ENCODE measurements at places on chromosomes 11 and 22.

- no peak for DNase-seq
Measured at GRCh38 chr11:83311701-83312100, 25.5 kb upstream of the CCDC90B start.

DNA sequence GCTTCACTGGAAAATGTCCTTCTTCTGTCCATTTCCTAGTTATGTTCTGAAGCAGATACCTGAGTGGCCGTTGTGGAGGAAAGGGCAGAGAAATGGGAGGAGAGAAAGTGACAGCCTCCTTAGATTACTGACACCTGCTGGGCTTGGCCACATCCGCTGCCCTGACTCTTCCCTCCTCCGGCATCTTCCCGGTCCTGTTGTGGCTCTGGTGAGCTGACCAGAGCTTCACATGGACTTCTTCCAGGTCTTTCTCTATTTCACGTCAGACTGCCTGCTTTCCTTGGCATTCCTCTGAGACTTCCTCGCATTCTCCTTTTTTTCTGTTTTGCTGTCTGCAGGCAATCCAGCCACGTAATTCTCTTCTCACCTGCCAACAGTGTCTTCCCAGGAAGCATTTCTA lies 138.7 kb upstream of the E2F8 start:
- no peak for DNase-seq

DNA sequence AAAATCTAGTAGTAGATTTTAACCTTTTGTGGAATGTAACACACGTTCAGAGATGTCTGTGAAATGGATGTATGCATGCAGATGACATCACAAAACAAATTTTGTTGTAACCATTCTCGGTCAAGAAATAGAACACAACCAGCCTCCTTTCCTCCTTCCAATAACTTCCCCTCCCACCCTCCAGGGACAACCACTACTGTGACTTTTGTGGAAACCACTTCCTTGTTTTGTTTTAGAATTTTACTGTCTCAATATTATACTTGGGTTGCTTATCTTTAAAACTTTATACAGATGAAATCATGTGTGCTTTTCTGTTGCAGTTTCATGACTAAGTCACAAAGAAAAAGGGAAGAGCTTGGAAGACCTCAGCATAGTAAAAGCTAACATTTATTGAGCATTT lies 189.4 kb upstream of the NCAM1 start:
- DNase-seq = no peak

DNA sequence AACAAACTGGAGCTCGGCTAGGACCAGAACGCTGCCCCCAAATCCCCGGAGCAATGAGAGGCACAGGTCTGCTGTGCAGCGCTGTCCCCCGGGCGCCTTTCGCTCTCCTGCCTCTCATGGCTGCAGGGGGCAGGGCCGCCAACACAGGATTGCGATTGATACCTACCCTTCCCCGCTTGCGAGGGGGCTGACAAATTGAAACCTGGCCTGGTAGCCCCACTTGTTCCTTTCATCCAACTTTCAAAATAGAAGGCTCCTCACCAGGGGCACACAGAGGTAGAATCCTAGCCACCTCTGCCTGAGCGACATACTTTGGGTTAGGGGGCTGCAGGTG lies 642 bp upstream of the CASTOR1 start:
- no peak for DNase-seq

DNA sequence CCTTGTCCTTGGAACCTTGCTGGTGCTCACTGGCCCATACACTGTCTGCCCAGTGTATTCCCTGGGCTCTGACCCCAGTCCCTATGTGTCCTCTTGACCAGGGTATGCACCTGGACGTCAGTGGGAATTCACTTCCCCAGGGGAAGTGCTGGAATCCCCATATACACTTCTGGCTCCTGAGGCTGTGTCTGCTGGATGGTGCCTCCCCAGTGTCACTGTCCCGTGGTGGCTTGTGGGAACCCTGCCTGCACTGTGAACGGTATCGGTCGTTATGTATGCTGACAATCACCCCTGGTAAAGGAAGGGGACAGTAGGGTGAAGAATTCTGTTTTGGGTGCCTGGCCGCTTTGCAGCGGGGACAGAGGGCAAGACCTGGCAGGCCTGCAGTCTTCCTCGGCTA lies 95.9 kb downstream of the RRM1 start:
- DNase-seq = no peak

- DNase-seq = peak; percentile 90
Measured at GRCh38 chr11:29328961-29329441, 687.8 kb downstream of the KCNA4 start.

GRCh38 chr11:112222303-112222702 lies 3.9 kb upstream of the PTS start:
- no peak for DNase-seq

- no peak for DNase-seq
Measured at GRCh38 chr22:45864959-45865476, 111.9 kb downstream of the WNT7B start.

DNA sequence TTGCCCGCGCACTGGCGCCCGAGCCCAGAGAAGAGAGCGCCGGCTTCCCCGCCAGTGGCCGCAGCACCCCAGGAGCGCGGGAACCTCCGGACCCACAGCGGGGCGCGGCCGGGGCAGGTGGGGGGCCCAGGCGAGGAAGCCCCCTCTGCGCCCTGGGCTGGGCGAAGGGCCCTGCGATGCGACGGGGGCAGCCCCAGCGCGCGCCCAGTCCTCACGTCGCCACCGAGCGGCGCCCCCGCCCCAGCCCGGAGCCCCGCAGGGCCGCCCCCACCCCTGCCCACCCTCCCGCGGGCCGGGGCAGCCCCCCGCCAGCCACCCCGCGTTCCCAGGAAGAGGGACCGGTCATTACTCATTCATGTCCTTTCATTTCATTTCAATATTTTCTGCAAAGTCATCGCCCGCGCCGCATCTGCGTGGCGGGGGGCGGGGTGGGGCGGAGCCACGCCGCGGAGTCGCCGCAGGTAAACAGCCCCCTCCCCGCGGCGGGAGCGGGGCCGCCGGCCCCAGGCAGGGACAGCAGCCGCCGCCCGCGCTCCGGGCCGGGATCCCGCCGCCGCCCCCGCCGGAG lies 673 bp upstream of the PANX2 start:
- DNase-seq = peak; percentile 45

- peak; percentile 83 for DNase-seq
Measured at GRCh38 chr11:119432484-119433357, 9.7 kb upstream of the THY1 start.

DNA sequence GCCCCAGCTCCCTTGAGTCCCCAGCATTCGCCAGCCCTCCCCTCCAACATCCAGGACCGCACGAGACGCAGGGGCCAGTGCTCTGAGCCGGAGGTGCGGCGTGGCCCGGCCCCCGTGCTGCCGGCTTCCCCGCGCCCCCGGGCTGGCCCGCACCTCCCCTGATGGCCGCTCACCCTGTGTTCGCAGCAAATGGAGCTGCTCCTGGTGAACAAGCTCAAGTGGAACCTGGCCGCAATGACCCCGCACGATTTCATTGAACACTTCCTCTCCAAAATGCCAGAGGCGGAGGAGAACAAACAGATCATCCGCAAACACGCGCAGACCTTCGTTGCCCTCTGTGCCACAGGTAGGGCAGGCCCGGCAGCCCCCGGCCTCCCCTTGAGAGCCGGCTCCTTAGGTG lies 2.7 kb downstream of the CCND1 start:
- no peak for DNase-seq

- DNase-seq = no peak
Measured at GRCh38 chr22:20009582-20010306, 6.9 kb downstream of the ARVCF start.

DNA sequence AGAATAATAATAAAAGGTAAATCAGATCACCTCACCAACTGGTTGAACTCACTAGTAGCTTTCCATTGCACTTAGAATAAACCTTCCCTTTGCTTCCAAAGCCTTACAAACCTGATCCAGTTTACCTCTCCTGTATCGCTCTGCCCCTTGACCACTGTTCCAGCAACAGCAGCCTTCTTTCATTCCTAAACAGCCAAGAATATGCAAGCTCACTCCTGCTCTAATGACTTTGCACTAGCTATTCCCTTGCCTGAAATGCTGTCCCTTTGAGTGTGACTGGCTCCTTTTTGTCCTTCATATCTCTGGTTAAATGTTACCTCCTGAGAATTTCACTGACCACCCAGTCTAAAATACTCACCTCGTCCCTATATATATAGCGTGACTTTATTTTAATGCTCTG lies 9.6 kb upstream of the PIK3C2A start:
- no peak for DNase-seq
